ENCODE measurements at places on chromosomes 7 and 10. TPM values are rescaled to one million over a fixed set of nuclear protein-coding genes. Genes with fewer than 3 reads are reported as not detected.

Gene INMT
- total RNA-seq = 24.8 TPM

- no peak for DNase-seq
Measured at GRCh38 chr7:37342176-37342687, 106.4 kb downstream of the ELMO1 start.

DNA sequence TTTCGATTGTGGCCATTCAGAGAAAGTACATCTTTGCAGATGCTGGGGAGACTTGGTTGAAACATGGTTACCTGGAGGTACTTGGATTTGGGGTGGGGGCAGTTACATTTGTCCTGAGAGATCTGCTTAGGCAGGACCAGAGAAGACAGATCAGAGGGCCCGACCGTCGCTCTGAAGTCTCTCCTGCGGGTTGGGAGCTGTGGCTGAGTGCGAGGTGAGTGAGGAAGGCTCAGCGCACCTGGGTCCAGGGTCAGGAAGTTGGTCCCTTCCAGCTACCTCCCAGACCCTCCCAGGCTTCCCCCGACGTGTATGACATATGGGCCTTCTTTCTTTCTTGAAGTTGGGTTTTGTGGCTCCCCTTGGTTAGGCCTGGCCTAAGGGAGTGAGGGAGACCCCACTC is 56.3 kb downstream of the LHPP start:
- no peak for DNase-seq

GRCh38 chr7:105782391-105783042 is 93.9 kb downstream of the ATXN7L1 start:
- DNase-seq = no peak

GRCh38 chr7:112159351-112159750 is 46.8 kb downstream of the DOCK4 start:
- DNase-seq = no peak

Measured in urinary bladder (tissue), 4 donors.